Stimulated activated CD8-positive, alpha-beta memory T cell treated with anti-CD3 and anti-CD28 coated beads, Interleukin-12 subunit alpha, Interleukin-12 subunit beta, amount 100 ng/mL, for 1 hour (primary cell): ENCODE measurements at places on chromosomes 1 and 21.

- DNase-seq: no peak
Observed at GRCh38 chr1:179095924-179096323, 14.1 kb downstream of the TOR3A start.

GRCh38 chr1:10450836-10451235, 1.0 kb downstream of the CORT start:
- no peak for DNase-seq

GRCh38 chr21:34999397-34999941, 49.6 kb downstream of the RUNX1 start:
- DNase-seq: no peak

DNA sequence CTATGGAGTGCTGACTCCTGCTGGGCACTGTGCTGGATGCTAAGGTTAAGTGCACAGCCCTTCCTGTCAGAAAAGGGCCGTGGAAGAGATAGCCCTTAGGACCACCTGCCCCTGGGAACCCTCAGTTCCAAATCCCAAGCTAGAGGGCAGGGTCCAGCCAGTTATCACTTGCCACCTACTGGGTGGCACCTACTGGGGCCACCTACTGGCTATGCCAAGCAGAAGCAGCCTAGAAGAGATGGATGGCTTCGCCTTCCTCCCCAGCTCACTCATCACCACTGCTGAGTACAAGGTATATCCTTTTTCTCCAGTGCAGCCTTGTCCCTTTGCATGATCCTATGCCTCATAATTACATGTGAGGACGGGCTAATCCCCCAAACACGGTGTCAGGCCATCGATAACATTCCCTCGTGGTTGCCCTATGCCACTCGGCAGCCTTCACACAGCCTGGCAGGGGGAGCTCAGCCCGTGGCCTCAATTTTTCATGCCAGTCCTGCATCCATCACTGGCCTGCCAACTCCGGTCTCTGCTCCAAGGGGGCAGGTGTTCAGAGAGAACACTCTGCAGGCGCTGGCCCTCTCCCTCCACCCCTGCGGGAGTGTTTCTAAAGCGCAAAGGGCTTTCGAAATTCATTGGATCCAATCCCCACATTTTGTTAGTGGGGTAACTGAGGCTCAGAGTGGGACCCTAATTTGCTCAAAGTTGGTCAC, 49.0 kb downstream of the SYT2 start:
- DNase-seq: no peak

- no peak for DNase-seq
Observed at GRCh38 chr1:112399456-112399855, 3.4 kb downstream of the CTTNBP2NL start.
